ENCODE measurements at places on chromosomes 2 and 18. TPM values are rescaled to one million over a fixed set of nuclear protein-coding genes. Genes with fewer than 3 reads are reported as not detected.

- DNase-seq, result no peak
These were observed 97.2 kb downstream of the AGPS start for GRCh38 chr2:177489719-177490301.

The ATOH8 gene
- 17.1 TPM for total RNA-seq

The CNGA3 gene
- not detected for total RNA-seq

The KCNE4 gene
- 4.8 TPM for total RNA-seq

The NT5C1B gene
- total RNA-seq, result not detected
